ENCODE measurements at places on chromosomes 11 and 22.

DNA sequence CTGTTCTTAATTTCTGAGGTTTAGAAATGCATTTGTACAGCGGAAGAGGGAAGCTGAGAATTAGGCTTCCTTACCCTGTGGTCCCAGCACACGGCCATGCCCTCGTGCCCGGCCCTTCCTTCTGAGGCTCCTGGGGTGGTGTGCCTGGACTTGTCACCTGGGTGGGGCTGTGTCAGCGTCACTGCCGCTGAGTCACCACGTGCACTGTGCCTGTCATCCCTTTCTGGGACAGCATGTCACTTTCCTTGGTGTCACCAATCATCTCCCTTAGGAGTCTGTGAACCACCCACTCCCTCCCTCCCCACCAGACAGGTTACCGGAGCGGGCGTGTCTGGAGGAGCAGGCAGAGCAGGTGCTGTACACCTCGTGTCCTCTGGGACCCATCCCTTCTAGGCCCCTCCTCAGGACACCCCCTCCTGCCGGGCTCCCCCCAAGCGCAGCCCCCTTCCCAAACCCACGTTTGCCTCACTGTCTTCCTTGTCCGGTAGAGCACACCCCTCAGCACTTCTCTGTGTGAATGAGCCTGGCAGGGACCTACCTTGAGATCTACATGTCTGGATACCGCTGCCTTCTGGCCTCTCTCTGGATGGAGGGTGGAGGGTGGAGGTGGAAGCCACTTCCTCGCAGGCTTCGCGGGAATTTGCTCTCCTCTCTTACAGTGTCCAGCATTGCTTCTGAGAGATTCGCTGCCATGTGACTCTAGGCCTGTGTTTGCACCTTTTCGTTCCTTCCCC is 367.6 kb downstream of the TBC1D22A start:
- DNase-seq, result no peak

DNA sequence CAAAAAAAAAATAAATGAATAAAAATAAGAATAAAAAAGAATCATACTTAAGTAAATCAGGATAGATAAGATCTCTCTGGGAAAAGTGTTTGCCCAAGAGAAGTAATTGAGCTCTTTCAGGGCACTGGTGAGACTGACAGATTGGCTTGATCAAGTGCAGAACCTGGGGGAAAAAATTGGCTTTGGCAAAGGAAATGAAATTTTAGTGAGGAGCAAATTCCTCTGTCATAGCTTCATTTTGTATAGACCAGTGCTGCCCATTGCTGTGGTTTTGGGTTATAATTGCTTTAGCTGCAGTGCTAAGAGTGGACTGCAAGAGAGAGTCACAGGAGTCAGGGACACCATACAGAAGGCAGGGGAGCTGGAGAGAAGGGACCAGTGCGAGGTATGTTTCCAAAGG is 35.7 kb downstream of the SFI1 start:
- DNase-seq, result no peak

GRCh38 chr11:134780486-134781147 is 368.6 kb upstream of the B3GAT1 start:
- no peak for DNase-seq

- no peak for DNase-seq
These were observed 15.9 kb downstream of the ADAMTS15 start for GRCh38 chr11:130464291-130464812.

DNA sequence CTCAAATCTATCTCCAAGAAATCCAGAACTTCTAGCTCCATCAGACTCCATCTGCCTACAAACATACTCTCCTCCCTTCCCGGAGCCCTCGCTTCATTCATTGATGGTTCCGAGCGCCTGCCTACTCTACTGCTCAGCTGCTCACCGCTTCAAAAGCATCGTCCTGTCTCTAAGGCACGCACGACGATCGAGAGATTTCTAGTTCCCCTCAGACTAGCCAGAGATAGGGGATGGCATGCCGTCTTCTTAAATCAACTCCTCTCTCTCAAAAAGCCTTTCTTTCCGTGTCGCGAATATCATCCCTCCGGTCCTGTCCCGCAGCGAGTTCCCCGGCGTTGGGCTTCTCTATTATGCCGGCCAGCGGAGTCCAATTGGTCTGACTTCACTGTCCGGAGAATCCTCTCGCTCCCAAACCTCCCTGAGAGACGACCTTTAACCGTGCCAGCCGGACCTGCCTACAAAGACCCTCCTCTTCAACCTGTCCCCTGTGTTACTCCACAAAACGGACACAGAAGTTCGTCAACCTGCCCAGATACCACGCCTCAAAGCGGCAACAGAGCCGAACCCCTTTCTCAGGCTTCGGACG is 592 bp downstream of the EEF1G start:
- no peak for DNase-seq

GRCh38 chr11:501683-502287 is 5.3 kb downstream of the RNH1 start:
- no peak for DNase-seq
